ENCODE measurements at places on chromosomes 6 and 20.
A peak's percentile ranks its signal among the peaks of the same experiment; 100 is the strongest.

DNA sequence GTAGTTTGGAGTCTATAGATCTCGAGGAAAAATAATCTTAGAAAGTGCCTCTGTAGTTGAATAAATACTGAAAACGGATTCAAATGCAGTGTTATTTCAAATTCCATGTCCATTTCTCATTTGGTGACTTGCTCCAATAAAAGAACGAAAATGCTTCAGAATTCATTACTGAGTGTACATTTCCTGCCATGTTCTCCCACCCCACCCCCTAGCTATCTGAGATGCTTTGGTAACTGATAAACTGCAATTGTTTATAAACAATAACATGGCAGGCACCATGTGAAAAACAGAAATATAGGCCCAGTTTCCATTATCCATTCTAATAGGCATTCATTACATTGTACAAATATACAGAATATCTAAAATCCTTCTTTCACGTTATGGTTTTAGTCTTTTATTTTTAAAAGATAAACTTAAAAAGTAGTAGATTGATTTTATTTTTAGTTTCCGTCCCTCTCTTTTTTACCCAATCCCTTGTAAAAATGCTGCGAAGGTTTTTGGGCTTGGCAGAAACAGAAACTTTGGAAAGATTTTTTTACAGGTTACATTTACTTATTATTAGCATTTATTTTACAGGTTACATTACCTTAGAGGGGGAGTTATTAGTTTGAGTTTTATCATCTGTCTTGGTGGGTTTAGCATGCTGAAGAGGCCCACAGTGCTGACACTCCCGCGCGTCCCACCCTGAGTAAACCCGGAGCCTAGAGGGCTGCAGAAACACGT, 1.5 kb downstream of the FAM162B start:
- no peak for DNase-seq

DNA sequence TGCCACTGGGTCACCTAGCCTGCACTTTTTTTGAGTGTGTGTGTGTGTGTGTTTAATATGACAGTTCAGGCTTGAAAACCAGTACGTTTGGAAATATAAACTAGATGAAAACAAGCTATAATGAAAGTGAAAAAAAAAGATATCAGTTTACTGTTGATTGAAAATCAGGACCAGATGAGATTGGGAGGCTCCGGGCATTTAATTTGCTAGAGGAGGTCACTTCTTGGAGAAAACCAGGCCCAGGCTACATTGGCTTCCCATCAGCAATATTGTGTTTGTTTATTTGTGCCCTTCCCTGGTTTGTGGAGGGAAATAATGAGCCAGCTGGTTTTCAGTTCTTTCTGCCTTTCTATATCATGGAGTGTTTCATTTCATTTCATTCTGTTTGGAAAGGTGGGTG, 246.6 kb upstream of the JAG1 start:
- DNase-seq: no peak

- no peak for DNase-seq
Observed at GRCh38 chr20:57947421-57948179, 237.8 kb upstream of the PMEPA1 start.

DNA sequence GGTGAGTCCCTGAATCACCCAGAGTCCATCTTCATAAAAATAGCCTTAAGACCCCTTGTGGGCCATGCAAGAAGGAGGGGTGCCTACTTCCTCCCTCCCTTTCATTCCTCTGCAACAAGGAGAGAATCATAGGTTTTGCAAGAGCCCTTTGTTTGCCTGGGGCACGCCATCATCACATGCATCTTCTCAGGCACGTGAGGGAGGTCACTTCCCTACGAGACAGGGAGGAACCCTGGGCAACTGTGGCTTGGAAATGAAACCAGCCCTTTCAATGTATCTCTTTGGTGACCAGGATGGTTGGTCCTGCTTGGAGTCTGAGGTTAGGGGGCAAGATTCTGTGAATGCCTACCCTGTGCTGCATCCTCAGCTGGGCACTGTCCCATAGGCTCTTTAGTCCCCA, 194.8 kb downstream of the MAFB start:
- DNase-seq: peak; percentile 47

DNA sequence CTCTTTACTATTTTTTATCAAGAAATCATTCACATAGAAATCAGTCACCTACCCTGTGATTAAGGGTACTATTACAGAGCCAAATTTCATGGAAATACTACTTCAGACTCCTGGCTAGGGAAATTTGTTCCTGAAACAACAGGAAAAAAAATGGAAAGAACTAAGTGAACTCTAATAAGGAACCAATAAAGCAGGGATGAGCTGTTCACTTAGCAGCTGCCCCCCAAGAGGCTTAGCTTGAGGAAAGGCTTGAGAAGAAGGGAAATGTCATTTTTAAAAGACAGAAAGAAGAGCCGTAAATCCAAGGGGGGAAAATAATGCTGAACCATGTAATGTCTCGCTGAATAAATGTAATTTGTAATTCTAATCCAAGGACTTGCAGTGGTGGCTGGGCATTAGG, 88.8 kb downstream of the COL21A1 start:
- no peak for DNase-seq

- DNase-seq: no peak
Observed at GRCh38 chr20:38186788-38187221, 21.7 kb upstream of the TGM2 start.

- no peak for DNase-seq
Observed at GRCh38 chr20:4130404-4131189, 115.2 kb upstream of the RNF24 start.
